Activated naive CD4-positive, alpha-beta T cell treated with anti-CD3 and anti-CD28 coated beads, Interleukin-2, amount 50 U/mL, for 72 hours (primary cell): ENCODE measurements at places on chromosomes 7 and 10.

DNA sequence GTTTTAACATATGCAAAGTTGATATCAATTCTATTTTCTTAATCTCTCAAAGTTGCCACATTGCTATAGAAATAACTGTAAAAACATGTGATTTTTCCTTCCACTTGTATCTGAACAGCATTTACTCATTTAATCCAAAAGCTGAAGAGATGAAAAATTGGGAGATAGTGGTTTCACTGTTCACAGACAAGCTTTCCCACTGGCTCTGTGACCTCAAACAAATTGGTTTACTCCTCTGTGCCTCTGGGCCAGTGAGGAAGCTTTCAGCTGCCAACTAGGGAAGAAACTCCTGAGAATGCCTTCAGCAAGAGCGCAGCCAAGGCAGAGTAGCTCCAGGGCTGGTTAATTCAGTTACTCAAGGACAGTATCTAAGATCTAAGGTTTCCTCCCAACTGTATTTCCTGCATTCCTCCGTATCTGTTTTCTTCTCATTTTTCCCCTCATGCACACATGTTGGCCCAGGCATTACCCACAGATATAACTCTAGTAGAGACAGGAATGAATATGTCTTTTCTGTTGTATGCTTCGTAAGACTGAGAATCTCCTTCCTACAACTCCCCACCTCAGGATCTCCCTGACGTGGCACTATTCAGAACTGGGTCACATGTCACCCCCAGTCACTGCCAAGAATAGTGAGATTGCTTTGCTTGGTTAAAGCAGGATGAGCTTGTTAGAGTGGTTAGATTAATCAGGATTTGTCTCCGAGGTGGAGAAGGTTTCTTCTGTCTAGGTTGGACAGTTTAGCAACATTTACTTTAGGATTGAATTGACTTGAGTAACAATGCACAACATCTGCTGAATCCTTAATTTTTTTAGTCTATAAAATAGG is 315.7 kb downstream of the NRG3 start:
- no peak for DNase-seq

- DNase-seq, result no peak
Observed at GRCh38 chr10:7374795-7375194, 36.0 kb downstream of the SFMBT2 start.

DNA sequence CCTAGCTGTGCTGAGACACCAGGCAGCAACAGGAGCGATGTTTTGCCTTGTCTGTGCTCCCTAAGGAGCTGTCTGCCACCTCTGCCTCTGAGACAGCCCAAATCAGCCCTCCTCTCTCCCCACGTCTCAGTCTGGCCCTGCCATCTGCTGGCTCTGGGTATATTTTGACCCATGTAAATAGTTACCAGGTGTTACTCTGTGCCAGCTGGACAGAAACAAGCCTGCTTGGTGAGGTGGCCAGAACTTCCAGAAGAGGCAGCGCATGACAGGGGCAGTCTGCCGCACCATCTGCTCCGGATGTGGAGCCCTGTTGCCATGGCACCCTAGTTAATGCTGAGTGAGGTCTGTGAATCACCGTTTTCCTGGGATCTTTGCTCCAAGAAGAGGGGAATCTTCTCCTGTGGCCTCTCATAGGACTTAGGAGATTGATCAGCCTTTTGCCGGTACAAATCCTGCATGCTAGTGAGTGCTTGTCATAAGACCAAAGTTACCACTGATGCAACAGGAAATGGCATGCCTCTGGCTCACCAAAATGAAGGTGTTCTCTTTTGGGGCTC is 31.8 kb downstream of the GSTO2 start:
- DNase-seq, result no peak

DNA sequence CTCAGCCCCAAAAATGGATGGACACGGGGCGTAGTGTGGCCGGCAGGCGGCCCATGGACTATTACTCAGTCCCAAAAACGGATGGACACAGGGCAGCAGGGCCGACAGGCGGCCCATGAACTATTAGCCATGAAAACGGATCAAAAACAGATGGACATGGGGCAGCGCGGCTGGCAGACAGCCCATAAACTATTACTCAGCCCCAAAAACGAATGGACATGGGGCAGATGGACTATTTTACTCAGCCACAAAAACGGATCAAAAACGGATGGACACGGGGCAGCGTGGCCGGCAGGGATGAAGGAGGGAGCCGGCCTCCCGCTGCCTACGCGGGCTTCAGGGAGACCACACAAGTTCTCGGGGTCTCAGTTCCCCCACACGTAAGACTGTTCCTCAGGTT is 32.9 kb downstream of the GPER1 start:
- no peak for DNase-seq

GRCh38 chr7:16975712-16976111 is 93.9 kb upstream of the AGR3 start:
- no peak for DNase-seq

DNA sequence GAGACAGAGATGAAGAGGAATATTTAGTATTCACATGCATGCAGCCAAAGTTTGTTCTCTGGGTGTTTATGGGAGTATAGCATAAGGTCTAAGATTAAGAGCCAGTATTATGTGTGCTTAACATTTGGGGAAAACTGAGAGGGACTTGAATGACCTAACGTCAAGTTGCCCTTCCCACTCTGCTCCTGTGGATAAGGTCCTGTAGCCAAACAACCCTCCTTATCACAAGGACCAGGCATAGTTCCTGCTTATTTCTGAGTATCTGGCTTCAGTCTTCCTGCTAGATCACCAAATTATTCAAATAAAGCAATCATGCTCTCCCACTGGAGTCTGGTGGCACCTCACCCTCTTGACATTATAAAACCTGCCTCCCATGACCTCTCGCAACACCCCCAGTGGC is 137.9 kb upstream of the SEMA3E start:
- no peak for DNase-seq

GRCh38 chr7:28626221-28626620 is 213.9 kb downstream of the CREB5 start:
- no peak for DNase-seq

DNA sequence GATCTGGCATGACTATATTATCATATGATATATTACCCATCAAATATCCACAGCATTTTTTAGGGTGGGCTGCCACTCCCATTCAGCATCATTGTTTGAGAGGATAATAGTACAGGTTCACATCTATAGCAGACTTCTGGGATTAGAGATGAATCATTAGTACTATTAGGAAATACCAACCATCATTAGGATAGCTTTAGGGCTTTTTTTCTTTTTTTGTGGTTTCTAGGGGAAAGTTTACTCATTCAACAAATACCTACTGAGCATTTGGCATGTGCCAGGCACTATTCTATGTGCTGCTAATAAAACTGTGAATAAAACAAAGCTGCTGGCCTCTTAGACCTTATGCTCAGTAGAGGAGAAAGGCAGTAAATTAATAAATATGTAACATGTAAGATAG is 40.6 kb downstream of the NHLRC2 start:
- no peak for DNase-seq

- peak; percentile 26 for DNase-seq
Observed at GRCh38 chr10:130368761-130369560, 232.8 kb downstream of the GLRX3 start.

GRCh38 chr7:128922496-128923410 is 12.2 kb upstream of the KCP start:
- DNase-seq, result peak; percentile 26

- DNase-seq, result no peak
Observed at GRCh38 chr10:101235766-101236165, 6.5 kb upstream of the LBX1 start.

- DNase-seq, result no peak
Observed at GRCh38 chr10:24150853-24151252, 58.1 kb upstream of the KIAA1217 start.

DNA sequence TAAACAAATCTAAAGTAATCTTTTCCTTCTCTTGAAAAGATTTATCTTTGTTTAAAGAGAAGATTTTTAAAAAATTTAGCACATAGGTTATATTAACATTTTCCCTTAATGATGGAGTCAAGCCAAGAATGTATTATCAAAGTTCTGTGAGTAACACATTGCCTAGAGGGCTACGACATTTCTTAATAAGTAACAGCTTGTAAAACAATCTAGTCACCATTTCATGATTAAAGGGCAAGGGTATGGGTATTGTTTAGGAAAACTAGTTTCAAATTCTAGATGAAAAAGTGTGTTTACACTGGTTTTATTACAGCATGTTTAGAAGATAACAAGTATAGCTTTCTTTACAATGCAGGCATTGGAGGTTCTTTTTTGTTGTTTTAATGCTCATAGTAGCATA is 28.6 kb upstream of the LAMB4 start:
- DNase-seq, result no peak

DNA sequence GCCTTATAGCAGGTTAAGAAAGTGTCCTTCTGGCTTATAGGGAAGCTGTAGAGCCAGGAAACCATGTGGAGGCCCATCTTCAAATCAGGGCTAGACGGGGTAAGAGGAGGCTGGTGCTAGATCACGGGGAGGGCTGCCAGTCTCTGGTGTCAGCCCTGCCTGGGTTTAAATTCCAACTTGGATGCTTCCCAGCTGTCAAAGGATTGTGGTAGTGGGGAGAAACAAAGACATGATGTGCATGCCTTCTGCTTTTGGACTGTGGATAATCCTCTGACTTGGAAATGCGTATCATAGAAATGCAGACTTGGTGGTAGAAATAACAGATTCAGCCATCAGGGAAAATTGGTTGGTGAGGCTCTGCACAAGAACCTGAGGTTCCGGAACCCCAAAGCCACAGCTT is 325.6 kb downstream of the PHTF2 start:
- DNase-seq, result no peak

- DNase-seq, result no peak
Observed at GRCh38 chr10:11551916-11552602, 59.4 kb downstream of the USP6NL start.

GRCh38 chr10:70162151-70162891 is 8.0 kb downstream of the SAR1A start:
- no peak for DNase-seq

GRCh38 chr10:11169976-11170375 is 152.3 kb downstream of the CELF2 start:
- no peak for DNase-seq

- DNase-seq, result no peak
Observed at GRCh38 chr10:69446650-69447151, 4.6 kb upstream of the TSPAN15 start.

DNA sequence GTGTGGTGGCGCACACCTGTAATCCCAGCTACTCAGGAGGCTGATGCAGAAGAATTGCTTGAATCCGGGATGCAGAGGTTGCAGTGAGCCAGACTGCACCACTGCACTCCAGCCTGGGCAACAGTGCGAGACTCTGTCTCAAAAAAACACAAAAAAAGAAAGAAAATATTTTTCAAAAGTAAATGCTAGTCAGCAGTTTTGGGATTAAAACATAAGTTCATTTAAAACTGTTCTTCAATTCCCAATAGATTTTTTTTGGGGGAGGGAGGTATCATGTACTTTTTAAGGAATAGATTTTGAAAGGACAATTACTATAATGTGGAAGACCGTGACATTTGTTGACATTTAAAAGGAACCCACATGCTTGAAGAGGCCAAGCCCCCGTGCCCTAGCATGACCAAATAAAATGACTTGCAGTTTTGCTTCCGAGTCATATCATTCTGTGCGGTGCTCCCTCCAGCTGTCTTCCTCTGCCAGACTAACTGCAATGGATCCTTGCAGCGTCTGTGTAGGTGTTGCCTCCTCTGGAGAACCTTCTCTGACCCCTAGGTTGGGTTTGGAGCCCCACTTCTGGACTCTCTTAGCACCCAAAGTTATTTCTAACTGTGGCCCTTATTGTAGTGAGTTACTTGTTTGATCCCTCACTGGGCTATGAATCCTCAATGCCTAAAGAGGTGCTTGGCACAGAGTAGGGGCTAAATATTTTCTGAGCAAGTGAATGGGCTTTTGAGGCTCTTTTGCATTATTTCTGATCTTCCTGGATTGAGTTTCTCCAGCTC is 17.4 kb upstream of the HPS1 start:
- no peak for DNase-seq
